Bronchial epithelial cell (primary cell): ENCODE measurements at places on chromosomes 16 and 17. TPM values are rescaled to one million over a fixed set of nuclear protein-coding genes. Genes with fewer than 3 reads are reported as not detected.

MPP2 gene
- 0.13 and 0.26 TPM in 2 replicates for total RNA-seq

CDH3 gene
- total RNA-seq = 564 and 607 TPM in 2 replicates

IL17C gene
- total RNA-seq = under 0.01 TPM in 1 of 2 replicates, not detected in the other

NOL11 gene
- 27.0 and 29.2 TPM in 2 replicates for total RNA-seq

CMC2 gene
- 25.0 and 72.2 TPM in 2 replicates for total RNA-seq

KRT25 gene
- not detected in 2 replicates for total RNA-seq

PITPNM3 gene
- 25.0 and 42.9 TPM in 2 replicates for total RNA-seq

KREMEN2 gene
- total RNA-seq = 1.1 and 1.2 TPM in 2 replicates

MT1H gene
- total RNA-seq = not detected in 2 replicates
